ENCODE measurements at places on chromosomes 12 and 14.

DNA sequence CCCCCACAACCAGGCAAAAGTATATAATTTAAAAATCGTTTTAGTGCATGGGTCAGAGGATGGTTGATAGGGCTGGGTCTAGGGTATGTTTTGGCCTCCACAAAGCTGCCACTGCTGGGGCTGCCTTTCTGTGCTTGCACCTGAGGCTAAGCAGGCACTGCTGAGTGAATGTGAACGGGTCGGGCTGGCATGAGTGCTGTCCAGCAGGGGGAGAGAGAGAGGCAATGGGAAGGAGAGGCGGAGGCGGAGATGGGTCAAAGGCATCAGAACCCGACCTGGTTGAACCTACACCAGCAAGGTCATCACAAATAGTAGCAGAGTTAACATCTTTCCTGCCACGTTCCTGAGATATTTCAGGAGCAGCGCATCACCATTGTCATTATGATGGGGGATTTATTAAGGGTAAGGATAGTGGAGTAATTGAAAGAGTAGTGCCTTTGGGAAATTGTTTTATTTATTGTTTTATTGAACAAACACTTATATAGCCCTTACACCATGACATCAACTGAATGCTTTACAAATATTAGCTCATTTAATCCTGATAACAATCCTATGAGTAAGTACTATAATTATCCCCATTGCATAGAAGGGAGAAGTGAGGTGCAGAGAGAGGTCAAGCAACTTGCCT is 5.8 kb upstream of the NRXN3 start:
- peak; percentile 6 for DNase-seq

DNA sequence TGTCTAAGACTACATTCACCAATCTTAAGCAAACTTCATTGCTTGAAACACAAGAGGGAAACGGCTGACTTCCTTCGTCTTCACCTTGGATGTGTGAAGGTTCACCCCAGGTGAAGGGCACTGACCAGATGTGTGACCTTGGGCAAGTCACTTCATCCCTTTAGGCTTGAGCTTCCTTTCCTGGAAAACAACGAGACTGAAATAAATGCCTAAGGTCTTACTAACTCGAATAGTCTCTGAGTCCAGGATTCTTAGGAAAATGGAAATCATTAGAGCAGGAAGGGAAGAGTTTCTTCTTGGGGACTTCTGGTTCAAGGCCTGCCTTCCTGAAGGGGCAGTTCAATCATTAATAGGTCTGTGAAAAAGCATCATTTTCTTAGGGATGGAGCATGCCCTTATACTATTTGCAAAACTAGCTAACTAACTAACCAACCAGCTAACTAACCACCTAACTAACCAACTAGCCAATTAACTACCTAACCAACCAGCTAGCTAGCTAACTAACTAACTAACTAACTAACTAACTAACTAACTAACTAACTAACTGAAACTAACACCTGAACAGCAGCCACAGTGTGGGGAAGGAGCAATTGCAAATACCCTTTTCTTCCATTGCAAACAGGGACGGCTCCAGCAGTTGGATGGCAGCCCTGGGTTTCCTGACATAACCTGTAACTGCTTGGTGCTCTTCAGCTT is 31.5 kb upstream of the EMP1 start:
- no peak for DNase-seq

DNA sequence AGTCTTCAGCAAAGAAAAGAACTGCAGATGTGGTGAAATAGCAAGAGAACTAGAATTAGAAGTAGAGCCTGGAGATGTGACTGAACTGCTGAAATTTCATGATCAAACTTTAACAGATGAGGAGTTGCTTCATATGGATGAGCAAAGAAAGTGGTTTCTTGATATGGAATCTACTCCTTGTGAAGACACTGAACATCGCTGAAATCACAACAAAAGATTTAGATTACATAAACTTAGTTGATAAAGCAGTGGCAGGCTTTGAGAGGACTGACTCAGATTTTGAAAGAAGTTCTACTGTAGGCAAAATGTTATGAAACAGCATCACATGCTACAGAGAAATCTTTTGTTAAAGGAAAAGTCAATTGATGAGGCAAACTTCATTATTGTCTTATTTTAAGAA is 175.0 kb downstream of the KIF21A start:
- no peak for DNase-seq

- DNase-seq: no peak
Measured at GRCh38 chr12:92233346-92234015, 87.8 kb upstream of the BTG1 start.
